AG09319 (cell line): ENCODE measurements at places on chromosomes 6 and 20.
A peak's percentile ranks its signal among the peaks of the same experiment; 100 is the strongest.

- peak; percentile 20 for DNase-seq
Measured at GRCh38 chr20:1894471-1894950, 696 bp upstream of the SIRPA start.

DNA sequence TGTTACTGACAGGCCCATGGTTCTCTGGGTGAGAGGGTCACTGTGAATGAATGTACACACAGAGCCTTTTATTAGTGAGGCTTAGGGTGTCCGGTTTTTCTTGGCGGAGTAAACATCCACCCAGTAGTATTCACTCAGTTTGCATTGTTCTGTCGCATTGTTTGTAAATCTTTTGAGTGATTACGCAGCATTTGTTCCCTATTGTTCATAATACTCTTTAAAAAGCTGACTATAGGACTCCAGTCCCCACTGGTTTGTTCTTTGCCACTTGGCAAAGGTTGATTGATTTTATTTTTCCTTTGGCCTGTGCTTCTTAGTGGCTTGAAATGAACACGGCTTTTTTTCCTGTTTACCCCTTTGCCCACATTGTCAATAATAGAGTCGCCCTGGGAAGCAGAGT, 130.1 kb upstream of the ESR1 start:
- no peak for DNase-seq

DNA sequence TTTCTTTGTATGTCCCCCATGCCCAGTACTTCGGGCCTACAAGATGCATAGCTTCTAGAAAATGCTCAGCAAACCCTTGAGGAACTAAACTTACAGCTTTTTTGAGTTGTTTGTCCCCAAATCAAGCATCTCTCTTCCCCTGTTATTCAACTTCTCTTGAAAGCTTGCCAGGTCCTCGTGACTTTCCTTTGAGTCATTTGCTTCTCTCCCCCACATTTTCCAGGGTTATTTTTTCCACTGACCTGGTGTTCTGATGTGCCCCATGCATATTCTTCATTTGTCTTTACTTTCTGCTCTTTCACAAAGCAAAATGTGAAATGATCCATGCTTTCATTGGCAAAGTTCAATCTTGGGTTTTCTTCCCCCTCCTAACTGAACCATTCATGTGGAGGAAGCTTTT, 204.8 kb downstream of the TFAP2A start:
- DNase-seq = no peak

- no peak for DNase-seq
Measured at GRCh38 chr6:134943522-134944111, 6.3 kb downstream of the ALDH8A1 start.

DNA sequence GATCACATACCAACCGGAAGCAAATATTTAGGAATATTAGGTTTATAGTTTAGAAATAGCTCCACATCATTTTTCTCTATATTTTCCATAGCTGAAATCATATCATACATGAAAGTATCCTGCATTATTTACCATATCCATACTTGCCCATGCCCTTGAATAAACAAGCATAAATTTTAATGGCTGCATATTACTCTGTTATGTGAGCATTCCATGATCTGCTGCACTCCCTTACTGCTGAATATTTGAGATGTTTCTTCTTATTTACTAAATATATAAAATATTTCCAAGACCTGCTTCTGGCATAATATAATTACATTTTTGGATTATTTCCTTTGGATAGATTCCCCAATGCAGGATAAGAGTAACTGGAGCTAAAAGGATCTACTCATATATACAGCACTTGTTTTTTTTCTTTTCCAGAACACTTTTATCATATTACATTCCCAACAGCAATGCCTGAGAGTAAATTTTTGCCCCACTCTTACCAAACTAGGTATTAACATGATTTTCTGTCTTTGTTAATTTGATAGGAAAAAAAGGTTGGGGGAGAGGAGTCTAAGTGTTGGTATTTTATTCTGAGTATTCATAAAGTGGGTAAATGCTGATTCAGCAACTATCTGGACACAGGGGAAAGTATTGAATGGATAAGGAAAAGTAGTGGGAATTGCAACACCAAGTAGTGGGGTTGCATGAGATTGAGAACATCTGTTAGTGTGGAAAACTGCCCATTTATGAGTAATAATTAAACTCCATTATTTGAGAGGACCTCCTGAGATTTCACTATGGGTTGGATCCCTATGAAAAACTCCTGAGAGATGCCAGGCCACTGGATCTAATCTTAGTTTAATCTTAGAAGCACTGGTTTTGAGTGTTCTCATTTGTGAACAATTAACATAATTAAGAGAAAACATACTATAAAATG, 76.0 kb downstream of the MAN1A1 start:
- DNase-seq = peak; percentile 72

DNA sequence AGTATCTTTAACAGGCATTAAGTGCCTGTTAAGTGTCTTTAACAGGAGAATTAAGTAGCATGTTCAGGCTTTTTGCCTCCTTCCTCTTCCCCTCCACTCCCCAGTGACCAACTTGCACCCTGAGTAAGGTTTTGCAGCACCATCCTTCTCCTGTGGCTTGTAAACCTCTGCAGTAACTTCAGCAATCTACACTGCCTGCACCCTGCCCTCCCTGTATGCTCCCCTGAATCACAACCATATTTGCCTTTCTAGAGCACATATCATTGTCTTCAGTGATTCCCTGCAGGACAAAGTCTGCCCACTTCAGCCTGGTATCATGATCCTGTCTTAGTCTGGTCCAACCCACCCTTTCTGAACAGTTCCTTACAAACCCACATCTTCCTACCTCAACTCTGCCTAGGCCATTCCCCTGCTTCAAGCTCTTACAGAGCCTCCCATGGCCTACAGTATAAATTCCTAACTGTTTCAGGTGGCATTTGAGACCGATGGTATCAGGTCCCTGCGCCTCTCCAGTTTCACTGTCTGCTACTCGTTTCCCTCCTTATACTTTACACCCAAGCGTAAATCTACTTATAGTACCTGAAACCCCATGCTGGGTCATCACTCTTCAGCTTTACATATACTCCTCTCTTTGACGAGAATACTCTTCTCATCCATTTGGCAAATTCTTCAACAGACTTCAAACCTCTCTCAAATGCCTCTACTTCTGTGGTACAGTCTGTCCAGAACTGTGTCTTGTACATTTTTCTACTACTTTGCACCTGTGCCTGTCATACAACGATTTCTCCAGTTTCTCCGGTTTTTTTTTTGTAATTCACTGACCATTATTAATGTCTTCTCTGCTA, 69.8 kb downstream of the ZHX3 start:
- DNase-seq = no peak

DNA sequence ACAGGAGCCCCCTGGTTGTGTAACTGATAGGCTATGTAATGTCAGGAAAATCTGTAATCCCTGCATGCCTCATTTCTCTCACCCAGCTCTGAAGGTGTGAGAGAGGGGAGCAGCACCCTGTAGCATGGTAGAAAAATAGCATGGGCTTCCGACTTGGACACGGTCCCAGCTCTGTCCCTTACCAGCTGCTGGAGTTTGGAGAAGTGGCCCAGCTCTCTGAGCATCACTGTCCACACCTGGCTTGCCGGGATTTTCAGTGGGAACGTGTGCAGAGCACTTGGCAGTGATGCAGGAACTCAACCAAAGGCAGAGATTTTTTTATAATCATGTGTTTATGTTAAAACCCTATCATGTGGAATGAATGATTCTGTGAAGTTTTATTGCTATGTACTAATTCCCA, 34.6 kb downstream of the STK35 start:
- no peak for DNase-seq

- no peak for DNase-seq
Measured at GRCh38 chr20:6702144-6702543, 65.3 kb upstream of the BMP2 start.

- no peak for DNase-seq
Measured at GRCh38 chr6:157586088-157586414, 205.1 kb downstream of the ZDHHC14 start.

DNA sequence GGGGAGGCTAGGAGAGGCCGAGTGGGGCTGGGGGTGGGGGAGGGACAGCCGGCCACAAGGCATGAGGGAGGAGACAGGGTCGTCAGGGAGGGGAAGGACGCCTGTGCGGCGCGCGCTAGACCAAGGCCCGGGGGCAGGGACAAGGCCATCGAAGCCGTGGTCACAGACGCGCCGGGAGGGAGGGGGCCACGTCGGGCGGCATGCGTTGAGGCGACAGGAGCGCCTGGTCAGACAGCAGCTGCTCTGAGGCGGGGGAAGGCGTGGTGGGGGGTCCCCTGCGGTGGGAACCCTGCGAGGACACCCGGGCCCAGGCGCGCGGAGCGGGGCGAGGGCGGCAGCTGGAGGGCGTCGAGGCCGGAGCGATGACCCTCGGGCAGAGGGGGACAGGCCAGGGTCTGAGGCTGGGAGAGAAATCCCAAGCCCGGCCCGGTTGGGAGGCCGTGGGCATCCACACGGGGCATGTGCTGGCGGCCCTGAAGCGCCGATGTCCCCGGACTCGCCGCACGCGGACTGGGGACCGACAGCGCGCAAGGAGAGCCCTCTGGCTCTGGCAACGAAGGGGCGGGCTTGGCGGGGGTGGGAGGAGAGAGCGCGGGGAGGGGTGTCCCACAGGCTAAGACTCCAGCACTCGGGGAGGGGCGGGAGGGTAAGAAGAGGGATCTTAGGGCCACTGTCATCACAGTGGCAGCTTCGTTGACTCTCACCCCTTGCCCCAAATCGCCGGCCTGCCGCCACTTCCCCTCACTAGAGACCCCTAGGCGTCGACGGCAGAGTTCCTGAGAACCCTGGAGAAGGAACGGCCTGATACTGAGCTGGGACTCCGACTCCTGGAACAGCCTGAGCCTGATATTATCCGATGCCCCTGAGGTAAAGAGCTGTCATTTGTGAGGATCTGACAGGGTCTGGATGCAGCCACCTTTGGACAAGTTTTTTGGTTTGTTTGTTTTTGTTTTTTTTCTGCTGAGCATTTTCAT, 5.0 kb downstream of the TMEM239 start:
- no peak for DNase-seq

DNA sequence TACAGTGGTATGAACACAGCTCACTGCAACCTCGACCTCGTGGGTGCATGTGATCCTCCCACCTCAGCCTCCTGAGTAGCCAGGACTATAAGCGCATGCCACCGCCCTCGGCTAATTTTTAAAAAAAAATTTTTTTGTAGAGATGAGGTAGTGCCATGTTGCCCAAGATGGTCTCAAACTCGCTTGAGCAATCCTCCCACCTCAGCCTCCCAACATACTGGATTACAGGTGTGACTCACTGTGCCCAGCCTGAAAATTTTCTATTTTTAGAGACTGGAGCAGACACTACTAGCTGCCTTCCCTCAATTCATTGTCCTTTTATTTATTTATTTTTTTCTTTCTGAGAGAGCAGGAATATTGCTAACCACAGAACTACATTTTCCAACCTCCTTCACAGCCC, 20.3 kb upstream of the GTF3C6 start:
- no peak for DNase-seq

DNA sequence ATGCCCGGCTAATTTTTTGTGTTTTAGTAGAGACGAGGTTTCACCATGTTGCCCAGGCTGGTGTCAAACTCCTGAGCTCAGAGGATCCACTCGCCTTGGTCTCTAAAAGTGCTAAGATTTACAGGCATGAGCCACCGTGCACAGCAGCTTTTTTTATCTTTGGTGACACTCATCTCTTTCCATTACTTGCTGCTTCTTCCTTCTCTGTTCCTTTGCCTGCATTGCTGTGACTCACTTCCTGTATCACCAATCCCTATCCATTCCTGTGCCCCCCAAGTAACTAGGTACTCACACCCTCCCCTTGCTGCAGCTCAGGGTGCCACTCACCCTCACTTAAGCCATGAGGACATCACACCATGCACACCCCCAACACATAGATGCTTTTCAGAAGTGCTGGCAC, 24.6 kb downstream of the KHDC1L start:
- DNase-seq = no peak

DNA sequence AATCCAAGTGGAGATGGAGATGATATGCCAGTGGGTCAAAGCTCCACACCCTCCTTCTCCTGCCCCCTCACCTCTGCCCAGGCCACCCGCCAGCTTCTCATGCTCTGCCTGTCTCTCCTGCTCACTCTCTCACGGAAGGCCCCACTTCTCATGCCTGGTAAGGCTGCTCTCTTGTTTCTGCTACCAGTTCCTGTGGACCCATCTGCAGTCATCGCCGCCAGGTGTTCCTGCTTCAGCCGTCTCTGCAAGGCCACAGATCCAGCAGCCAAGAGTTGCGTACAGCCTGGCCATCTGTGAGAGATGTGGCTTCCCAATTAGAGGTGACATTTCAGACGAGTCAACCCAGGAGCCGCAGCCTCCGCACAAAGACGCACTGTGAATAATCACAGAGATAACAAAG, 40.8 kb upstream of the NXT1 start:
- no peak for DNase-seq

GRCh38 chr6:144847916-144848315, 562.8 kb downstream of the UTRN start:
- DNase-seq = no peak

DNA sequence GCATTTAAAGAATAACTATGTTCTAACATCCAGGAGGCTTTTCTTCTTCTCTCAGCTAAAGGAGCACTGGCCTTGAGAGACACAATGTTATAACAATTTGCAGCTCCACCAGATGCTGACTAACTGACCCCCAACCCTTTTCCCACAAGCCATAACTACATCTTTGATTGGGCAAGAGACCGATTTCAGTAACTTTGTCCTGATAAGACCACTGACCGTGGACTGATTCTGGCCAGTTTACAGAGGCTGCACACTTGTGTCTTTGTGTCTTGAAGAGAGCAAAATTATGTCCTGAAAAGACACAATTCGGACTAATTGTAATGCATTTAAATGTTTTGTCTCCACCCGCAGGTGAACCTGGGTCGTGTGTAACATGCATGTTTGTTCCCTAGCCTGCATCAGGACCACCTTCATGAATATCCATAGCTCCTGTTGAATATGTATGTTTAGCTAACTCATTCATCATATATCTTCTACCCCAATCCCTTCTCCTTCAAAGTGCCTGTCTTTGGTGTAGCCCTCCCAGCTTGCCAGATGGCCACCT, 22.3 kb downstream of the ABRACL start:
- no peak for DNase-seq

- peak; percentile 41 for DNase-seq
Measured at GRCh38 chr6:141988954-141989705, 143.6 kb upstream of the GJE1 start.

DNA sequence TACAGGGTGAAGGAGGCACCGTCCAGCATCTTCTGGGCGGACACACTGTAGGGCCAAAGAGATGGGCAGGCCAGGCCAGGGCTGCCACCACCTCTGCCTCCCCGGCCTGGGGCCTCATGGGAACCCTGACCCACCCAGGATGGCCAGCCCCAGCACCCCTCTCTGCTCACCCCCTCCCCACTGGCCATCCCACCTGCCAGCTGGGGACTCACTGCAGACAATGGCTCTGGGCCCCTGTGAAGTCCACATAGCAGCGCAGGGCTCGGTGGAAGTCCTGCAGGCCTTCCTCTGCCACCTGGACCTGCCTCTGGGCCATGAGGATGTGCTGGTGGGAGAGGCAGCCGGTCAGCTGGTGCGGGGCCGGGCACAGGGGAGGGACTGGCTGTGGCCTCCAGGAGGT, 3.6 kb upstream of the C20orf144 start:
- DNase-seq = no peak
